ENCODE measurements at places on chromosomes 2 and 18. TPM values are rescaled to one million over a fixed set of nuclear protein-coding genes. Genes with fewer than 3 reads are reported as not detected.

Gene ITGA6
- total RNA-seq, result 14.5 TPM

Gene SERPINB12
- not detected for total RNA-seq

Gene MPHOSPH10
- 28.6 TPM for total RNA-seq

Gene DUSP19
- 2.4 TPM for total RNA-seq

Gene CRYGD
- not detected for total RNA-seq

Gene QPCT
- 203 TPM for total RNA-seq

Gene OTOS
- total RNA-seq, result not detected

Gene CHRND
- total RNA-seq, result not detected

Gene CFLAR
- 126 TPM for total RNA-seq

Gene PTPRN
- total RNA-seq, result 1.7 TPM

Gene PKDCC
- total RNA-seq, result 74.7 TPM

Gene ACTG2
- 0.75 TPM for total RNA-seq

Gene GALNT5
- under 0.01 TPM for total RNA-seq

Gene UGT1A1
- total RNA-seq, result not detected

DNA sequence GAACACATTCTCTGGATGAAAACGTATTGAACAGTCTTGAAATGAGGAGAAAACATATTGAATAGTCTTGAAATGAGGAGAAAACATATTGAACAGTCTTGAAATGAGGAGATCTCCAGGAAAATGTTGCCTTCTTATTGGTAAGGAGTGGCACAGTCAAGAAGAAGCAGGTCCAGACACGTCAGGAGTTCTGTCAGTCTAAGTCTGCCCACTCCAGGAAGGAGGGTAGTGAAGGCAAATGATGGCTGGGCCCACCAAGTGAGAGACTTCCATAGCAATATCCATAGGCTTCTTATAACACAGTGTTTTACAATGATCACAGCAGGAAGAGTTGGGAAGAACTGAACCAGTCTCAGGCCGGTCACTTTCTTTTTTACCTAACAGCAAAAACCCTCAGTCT, 316.2 kb downstream of the ETAA1 start:
- no peak for DNase-seq

- no peak for DNase-seq
Measured at GRCh38 chr2:37893327-37893726, 31.8 kb upstream of the RMDN2 start.

GRCh38 chr2:1910592-1911246, 166.4 kb upstream of the PXDN start:
- DNase-seq, result no peak

GRCh38 chr18:31454066-31454708, 6.6 kb downstream of the DSG3 start:
- no peak for DNase-seq

GRCh38 chr18:35182151-35182550, 58.7 kb upstream of the ZNF397 start:
- no peak for DNase-seq

GRCh38 chr18:12238826-12239225, 15.3 kb upstream of the CIDEA start:
- DNase-seq, result no peak

GRCh38 chr18:57930476-57930875, 113.5 kb upstream of the NEDD4L start:
- DNase-seq, result no peak

- DNase-seq, result no peak
Measured at GRCh38 chr18:76203552-76203951, 291.5 kb downstream of the ZNF516 start.

DNA sequence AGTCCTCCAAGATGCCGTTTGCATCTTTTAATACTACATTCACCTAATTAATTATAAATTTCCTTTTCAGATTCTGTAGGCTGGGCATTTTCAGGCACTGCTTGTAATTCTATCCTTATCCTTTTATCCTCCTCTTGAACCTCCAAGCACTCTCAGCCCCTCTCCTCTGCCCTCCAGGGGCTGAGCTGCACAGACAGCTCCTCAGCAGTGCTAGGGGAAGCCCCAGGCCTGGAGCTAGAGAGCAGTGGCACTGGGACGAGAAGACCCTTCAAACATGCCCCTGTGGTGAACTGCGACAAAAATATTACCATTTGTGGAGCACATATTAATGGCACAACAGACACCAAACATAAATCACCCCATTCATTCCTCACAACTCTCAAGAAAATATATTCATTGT, 32.9 kb downstream of the CFAP210 start:
- DNase-seq, result no peak

DNA sequence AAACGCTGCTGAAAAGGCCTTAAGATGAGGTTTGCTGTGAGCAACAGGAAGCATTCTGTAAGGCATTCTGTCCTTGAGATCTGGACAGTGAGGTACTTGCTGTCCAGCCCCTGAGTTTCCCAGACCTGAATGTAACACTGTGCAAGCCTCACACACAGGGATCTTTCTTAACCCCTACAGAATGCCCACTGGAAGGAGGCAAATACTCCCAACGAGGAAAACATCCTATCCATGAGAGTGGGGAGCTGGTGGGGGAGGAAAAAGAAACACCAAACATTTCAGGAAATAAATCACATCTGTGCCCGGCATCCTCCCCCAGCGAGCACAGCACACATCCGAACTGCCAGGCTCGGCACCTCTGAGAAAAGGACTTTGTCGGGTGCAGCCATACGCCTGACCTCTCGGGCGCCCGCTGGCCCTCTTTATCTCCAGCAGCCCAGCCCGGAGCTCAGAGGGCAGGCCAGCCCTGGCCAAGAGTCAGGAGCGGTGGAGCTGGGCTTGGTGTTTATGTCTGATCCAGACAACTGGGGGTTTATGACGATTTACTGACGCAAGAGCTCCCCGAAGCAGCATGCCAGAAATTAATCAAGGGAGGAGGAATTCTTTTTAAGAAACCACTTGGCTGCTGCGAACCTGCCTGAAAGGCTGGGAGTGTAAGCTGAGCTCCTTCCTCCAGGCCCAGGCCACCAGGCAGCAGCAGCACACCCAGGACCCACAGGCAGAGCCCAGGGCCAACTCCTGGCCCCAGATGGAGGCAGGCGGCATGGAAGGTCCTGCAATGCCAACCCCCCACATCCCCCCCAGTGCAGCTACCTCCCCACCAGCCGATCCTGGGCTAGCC, 72.2 kb downstream of the HDAC4 start:
- DNase-seq, result peak; percentile 76

DNA sequence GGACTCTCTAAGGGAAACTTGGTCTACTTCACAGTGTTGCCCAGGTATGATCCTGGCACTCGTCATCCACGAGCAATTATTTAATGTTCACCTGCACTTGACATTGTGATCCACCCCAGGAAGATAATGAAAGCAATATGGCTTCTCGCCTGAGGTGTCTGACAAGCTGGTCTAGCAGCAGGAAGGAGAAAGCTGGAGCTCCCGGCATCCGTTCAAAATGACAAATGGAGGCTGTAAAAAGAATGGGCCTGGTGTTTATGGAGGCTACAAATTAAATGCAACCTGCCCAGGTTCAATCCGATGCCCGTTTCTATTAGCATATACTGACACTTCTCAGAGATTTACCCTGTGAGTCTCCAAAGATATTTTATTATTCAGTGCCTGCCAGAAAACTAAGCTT, 317.6 kb downstream of the CTNNA2 start:
- DNase-seq, result no peak

- no peak for DNase-seq
Measured at GRCh38 chr2:191637182-191638078, 40.5 kb upstream of the NABP1 start.

- no peak for DNase-seq
Measured at GRCh38 chr2:191187105-191187829, 36.5 kb upstream of the STAT4 start.

DNA sequence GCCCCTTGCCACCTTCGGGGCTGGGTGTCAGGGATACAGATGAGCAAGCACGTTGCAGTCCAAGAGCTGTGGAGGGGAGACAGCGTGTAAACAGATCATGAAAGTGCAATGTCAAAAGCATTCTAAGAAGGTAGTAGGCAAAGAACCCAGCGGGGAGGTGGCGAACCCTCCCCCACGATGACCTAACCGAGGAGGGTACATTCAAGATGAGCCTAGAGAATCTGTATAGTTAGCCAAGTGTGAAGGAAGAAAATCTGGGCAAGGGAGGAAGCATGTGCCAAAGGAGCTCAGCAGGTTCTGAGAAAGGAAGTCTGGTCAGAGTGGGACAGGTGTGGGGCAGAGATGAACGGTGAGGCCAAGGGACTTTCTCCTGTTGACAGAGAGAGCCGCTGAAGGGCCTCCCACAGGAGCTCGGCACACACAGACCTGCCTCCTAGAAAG, 106.9 kb downstream of the SP3 start:
- no peak for DNase-seq

DNA sequence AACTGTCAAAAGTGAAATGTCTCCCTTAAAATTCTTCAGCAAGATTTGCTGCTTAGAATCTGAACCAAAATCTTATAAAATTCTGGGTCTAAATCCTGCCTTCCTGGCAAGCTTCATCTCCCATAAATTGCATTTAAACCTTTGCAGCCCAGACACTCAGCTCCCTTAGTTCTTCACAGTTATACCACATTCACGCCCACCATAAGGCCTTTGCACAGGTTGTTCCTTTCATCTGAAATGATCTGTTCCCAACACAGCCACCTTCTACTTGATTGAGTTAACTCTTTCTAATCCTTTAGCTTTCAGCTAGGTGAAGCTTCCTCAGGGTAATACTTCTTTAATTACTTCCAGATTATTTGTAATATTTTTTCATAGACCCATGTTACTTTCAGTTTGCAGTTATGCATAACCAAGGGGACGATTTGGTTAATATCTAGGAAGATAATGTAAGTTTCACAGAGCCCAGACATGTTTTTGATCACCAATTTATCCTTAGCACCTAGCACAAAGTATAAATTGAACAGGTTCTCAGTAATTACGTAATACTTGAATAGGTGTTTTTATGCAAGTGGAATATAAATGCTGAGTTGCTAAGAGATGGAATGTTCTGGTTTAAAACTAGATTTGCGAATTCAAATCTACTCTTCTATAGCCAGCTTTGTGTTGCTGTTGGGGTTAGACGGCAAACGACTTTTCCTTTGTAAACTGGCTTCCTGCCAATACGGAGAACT, 779.7 kb upstream of the PKDCC start:
- DNase-seq, result no peak

DNA sequence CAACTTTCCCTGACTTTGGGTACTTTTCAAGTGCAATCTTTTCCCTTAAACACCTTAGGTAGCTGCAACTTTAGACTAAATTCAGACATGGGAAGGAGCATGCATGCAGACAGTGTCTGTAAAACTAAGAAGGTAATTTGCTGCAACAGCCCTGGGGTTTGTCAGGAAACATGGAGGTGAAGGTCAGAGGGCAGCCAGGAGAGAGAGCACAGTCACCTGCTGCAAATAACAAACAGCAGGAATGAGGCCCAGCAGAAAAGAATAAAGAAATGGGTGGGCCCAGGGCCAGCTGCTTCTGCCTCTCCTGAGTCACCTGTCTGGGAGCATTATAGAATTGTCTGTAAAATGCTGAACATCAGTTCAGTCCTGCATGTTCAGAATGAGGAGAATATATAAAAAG, 35.2 kb downstream of the MTHFD2 start:
- DNase-seq, result no peak

DNA sequence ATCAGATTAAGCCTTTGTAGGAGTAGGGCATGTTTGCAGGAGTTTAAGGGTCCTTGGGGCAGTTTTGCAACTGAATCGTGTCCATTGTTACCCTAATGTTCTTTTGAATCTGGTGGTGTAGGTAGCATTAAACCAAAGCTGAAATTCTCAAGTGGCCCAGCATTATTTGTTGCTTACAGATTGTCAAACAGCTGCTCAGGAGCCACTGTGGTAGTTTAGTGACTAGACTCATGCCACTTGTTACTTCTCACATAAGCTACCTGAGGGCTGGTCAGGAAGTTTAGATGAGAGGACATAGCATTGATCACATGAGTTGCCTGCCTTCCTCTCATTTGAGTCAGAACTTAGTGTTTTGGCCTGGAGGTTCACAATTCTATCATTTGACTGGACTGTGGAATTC, 157.6 kb downstream of the HAUS1 start:
- no peak for DNase-seq

DNA sequence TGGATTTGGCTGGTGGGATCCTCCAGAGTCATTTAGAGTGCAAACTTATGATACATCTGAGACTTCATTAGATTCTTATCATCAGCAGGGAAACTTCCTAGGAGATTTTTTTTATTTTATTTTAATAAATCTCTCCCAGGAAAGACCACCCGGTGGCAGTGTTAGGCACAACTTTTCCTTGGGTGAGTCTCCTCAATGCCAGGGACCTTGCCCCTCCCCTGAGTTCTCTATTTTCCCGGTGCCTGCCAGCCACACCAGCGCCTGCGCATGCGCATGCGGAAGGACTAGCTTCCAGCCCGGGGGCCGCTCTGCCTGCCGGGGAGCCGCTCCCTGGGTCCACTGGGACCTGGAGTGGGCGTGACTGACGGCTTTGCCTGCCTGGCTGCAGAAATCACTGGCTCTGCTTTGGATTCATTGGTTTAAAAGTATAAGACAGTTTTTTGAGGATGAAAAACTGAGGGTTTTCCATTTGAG, 86.6 kb downstream of the TMEM182 start:
- DNase-seq, result peak; percentile 76

DNA sequence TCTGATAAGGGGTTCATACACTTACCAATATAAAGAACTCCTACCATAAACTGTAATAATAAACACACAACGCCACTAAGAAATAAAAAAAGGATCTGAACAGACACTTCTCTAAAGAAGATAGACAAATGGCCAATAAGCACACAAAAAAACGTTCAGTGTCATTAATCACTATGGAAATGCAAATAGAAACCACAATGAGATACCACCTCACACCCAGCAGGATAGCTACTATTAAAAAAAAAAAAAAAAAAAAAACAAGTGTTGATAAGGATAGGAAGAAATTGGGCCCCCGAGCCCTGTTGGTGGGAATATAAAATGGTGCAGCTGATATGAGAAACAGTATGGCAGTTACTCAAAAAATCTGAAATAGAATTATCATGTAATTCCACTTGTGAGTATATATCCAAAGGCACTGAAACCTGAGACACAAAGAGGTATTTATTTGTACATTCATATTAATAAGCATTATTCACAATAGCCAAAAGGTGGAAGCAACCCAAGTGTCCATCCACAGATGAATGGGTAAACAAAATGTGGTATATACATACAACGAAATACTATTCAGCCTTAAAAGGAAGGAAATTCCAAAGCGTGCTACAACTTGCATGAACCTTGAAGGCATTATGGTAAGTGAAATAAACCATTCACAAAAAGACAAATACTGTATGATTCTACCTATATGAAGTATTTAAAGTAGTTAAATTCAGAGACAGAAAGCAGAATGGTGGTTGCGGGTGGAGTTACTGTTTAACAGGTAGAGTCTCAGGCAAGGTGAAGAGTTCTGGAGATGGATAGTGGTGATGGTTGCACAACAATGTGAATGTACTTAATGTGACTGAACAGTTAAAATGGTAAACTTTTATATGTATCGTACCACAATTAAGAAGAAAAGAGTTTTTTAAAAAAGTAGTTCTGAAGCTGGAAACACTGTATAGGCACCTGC, 17.9 kb downstream of the REV1 start:
- DNase-seq, result no peak
